Esophagus muscularis mucosa (tissue), 4 donors: ENCODE measurements at places on chromosomes 1 and 21. TPM values are rescaled to one million over a fixed set of nuclear protein-coding genes. Genes with fewer than 3 reads are reported as not detected.
A peak's percentile ranks its signal among the peaks of the same experiment; 100 is the strongest.

Gene KCNJ10
- not detected for total RNA-seq

DNA sequence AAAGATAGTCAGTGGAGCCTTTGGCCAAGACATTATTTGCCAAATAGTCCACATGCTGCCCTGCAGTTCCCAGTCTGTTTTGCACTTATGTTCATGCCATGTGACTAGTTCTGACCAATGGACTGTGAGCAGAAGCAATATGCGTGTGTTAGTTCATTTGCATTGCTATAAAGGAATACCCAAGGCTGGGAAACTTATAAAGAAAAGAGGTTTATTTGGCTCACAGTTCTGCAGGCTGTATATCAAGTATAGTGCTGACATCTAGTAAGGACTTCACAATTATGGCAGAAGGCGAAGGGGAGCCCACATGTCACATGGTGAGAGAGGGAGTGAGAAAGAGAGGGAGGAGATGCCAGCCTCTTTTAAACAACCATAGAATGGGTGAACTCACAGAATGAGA, 193.3 kb downstream of the PTPRU start:
- no peaks in the 10 kb centered on the region for H3K4me1 ChIP-seq
- no peaks in the 10 kb centered on the region for H3K27me3 ChIP-seq
- H3K36me3 ChIP-seq, result no peaks in the 10 kb centered on the region

- H3K4me1 ChIP-seq, result peaks cover 18% of the 10 kb centered on the region
- DNase-seq, result no peak
- no peaks in the 10 kb centered on the region for H3K27me3 ChIP-seq
- no peak overlapping the region for H3K4me3 ChIP-seq
- H3K27ac ChIP-seq, result peak overlapping the region; percentile 73
Observed at GRCh38 chr1:244322791-244323521, 128.8 kb downstream of the ADSS2 start.

GRCh38 chr1:119075614-119076013, 64.8 kb downstream of the WARS2 start:
- H3K4me1 ChIP-seq, result peaks cover 6% of the 10 kb centered on the region
- H3K27me3 ChIP-seq, result no peaks in the 10 kb centered on the region
- no peak overlapping the region for H3K27ac ChIP-seq
- no peak overlapping the region for H3K4me3 ChIP-seq
- peaks cover 3% of the 10 kb centered on the region for H3K36me3 ChIP-seq

DNA sequence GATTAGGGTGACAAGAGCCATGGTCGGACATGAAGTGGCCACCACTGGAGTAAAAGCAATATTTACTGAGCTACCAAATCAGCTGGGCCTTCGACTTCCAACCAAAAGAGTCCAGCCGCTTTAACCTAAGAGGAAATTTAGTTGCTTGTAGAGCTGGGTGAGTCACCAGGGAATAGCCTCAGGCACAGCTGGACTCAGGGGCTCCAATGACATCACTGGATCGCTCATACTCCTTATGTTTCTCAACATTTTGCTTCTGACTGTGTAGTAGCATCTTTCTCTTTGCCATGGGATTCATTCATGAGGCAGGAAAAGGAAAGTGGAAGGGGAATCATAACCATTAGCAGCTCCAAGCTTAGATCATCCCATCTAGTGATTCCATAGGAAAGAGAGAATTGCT, 664.4 kb downstream of the MATN1 start:
- no peak overlapping the region for H3K4me3 ChIP-seq
- no peaks in the 10 kb centered on the region for H3K36me3 ChIP-seq
- H3K27ac ChIP-seq, result no peak overlapping the region
- no peaks in the 10 kb centered on the region for H3K4me1 ChIP-seq
- no peak for DNase-seq

- DNase-seq, result no peak
- H3K4me1 ChIP-seq, result no peaks in the 10 kb centered on the region
- no peak overlapping the region for H3K4me3 ChIP-seq
- no peaks in the 10 kb centered on the region for H3K27me3 ChIP-seq
Observed at GRCh38 chr21:37183749-37184148, 83.4 kb downstream of the VPS26C start.
